NCI-H2081 treated with DMSO at 0.1 percent for 48 hours (cell line): ENCODE measurements at places on chromosomes 3 and 15.
A peak's percentile ranks its signal among the peaks of the same experiment; 100 is the strongest.

DNA sequence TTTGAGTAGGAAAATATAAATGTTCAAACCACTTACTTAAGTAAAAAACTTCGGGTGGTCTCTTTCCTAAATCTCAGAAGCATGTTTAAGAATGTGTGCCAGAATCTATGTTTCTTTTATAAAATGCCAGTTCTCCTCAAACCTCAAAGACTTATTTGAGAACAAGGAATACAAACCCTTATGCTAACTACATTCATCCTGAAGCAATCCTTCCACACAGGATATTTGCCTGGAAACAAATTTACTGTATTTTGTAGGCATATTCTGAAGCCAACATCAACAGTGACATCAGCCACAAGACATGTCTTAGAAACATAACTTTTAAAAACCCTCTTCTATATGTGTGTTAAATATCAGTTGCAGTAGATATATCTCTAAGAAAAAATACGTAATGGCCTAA lies 1077.0 kb downstream of the ROBO1 start:
- DNase-seq: no peak

GRCh38 chr3:82520846-82521245 lies 759.4 kb upstream of the GBE1 start:
- DNase-seq: no peak

DNA sequence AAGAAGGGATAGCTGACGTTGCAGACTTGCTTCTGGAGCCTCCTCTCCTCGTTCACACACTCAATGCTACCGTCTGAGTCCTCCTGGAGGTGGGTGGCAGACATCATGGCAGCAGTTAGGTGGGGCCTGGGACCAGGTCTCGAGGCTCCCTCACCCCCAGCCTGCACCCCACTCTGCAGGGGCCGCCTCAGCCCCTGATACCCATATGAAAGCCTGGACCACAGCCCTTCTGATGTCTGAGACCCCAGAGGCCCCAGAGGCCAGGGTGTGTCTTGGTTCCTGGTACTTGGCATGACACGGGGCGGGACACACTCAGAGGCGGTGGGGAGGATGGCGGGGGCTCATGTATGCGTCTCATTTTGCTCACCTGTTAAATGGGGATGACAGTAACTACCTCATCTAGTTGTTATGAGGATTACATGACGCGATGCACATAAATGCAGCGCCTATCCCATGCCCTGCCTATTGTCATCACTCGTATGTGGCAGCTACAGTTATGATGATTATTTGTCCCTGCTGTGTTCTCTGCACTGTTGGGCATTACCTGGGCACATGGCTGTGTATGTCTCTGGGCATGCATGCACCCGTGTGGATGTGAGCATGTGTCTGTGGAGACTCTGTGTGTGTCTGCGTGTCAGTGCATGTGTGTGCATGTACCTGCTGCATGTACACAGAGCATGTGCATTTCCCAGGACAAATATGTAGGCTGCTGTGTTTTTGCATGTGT lies 39.9 kb downstream of the FEM1B start:
- no peak for DNase-seq

- no peak for DNase-seq
Observed at GRCh38 chr3:141352262-141352984, 15.9 kb upstream of the ZBTB38 start.

DNA sequence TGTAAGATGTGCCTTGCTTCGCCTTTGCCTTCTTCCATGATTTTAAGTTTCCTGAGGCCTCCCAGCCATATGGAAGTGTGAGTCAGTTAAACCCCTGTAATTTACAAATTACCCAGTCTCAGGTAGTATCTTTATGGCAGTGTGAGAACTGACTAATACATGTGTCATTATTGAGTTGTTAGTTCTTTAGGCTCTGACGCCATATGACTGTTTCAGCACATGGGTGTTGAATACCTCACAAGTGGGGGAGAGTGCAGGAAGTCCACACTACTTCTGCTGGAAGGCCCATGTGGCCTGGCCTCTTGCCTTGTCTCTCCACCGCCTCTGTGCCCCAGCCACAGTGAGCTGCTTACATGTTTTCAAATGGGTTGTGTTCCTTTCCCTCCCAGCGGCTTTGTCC lies 28.5 kb downstream of the MFSD1 start:
- no peak for DNase-seq

DNA sequence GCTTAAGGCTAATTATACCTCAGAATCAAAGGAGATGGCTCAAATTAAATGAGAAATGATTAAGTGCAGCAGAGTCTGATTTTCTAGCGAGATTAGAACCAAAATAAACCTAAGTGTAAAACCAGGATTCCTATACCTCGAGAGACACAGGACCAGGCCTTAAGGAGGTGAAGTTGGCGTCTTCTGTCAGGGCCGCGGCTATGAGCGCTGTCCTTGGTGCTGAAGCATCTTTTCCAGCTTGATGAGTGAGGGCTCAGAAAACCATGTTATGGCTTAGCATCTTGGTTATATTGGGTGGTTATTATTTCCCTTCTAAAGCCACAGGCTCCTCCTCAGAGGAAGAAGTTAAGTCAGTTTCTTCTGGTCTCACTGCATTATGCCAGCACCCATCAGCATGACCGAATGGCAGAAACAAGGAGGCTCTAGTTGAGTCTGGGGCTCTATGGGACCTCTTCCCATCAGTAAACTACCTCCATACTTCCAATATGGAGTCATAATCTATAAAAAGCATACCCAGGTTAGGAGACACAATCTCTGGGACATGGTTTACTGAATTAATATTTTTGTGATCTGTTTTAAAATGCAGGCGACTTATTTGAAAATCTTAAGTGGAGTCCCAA lies 120.1 kb upstream of the NMNAT3 start:
- DNase-seq: no peak

GRCh38 chr3:55066551-55067047 lies 138.7 kb upstream of the LRTM1 start:
- no peak for DNase-seq

- no peak for DNase-seq
Observed at GRCh38 chr3:9071936-9072666, 108.8 kb upstream of the RAD18 start.

DNA sequence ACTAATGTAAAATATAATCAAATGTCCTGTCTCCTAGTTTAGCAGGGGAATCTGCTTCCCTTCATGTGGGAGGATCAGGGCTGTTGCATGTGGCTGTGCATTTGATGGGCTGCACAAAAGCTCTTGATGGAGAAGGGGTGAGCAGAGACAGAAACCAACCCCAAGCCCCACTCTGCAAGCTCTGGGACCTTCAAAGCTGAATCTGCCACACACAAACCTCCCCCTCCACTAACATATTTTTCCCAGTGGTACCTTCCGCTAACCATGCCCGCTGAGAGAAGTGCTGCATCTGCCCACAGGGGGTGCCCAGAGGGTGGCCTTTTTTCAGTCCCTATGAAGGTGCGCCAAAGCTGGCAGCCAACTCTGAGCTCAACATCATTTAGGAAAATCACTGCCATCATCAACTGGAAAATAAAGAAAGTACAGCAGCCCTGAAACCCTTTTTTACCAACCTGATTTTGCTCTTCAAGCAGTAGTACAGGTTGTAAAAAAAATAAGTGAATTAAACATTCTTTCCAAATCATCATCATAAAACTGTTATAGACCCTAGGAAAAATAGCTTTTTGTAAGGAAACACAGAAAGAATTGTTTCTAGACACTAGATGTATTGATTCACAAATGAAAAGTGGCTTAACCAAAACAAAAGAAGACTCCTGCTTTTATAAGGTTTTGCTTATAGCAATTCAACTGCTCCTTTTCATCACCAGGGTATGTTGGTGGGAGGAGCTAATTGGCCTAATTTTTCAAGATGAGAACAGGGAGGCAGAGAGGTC lies 97.0 kb downstream of the HHLA2 start:
- peak; percentile 32 for DNase-seq

GRCh38 chr3:31610700-31611275 lies 78.1 kb downstream of the STT3B start:
- DNase-seq: no peak

DNA sequence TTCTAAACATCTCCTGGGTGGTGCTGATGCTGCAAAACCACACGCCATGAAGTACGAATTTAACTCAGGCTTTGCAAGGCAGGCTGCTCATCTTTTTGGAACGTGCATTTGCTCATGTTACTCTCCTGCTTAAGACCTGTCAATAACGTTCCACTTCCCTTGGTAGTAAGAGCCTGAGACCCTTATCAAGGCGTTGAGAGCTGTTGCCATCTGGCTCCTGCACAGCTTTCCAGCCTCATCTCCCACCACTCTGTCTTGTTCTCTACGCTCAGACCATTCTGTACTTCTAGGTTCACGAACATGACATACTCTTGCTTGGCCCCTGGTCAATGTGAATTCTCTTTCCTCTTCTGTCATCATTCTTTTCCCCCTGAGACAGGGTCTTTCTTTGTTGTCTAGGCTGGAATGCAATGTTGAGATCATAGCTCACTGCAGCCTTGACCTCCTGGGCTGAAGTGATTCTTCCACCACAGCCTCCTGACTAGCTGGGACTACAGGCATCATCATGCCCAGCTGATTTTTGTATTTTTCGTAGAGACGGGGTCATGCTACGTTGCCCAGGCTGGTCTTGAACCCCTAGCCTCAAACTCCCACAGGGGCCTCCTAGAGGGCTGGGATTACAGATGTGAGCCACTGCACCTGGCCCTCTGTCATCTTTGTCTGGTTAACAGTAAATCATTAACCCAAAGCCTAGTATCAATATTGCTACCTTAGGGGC lies 202.8 kb downstream of the CADPS start:
- DNase-seq: no peak

DNA sequence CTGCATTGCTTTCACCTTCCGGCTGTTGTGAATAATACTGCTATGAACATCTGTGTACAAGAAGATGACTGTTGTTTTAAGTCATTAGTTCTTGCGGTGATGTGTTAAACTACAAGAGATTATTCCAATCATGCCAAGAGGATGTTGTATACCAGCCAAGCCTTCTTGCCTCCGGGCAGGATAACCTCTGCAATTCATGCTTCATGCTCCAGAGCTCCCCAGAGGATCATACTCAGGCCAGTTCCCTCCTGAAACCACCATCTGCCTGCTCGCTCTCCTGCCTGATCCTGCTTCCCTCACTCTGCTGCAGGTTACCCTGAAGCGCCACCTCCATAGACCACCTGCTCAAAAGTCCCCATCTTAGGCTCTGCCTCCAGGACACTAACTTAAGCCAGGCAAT lies 187.1 kb upstream of the PROK2 start:
- DNase-seq: no peak

DNA sequence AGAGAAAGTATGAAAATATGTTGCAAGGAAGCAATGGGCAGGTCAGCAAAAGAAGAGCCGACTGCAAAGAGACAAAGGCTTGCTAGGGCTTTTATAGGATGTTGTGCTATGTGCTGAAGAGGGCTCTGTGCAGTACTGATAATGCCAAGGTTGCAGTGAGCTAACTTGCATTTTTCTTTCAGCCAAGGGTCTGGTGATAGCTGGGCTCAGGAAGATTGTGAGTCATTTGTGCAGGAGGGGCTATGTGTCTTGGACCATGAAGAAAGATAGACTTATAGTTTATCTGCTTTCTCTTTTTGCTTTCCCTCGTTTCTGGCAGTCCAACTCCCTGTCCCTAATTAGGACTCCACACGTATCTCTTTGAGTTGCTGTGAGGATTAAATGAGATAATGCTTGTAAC lies 64.5 kb upstream of the LRIG1 start:
- no peak for DNase-seq

DNA sequence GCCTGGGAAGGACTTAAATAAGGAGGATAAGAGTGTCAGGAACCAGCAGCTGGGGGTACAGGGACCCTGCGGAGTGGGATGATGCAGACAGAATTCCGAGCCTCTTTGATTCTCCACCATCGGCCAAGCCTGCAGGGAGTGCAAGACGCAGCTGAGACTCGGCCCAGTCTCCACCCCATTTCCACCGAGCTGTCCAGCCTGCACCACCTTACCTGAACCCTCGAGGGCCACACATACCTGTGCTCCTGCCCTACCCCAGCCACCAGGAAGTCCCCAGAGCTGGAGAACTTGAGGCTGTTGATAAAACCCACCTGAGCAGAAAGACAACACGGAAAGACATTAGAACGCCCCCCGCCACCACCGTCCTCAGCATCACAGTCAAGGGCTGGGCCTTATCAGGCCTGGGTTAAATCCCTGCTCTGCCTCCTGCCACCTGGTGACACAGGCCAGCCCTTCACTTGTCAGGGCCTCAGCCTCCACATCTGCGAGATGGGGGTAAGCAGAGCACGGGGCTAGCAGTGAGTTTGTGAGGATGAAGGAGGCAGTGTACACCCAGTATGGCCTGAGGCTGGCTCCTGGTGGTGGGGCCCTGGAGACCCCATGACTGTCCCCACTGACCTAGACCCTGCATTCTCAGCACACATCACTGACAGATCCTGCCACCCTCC lies 8.1 kb downstream of the RRP9 start:
- no peak for DNase-seq

- DNase-seq: no peak
Observed at GRCh38 chr3:113166357-113166718, 45.0 kb upstream of the BOC start.

DNA sequence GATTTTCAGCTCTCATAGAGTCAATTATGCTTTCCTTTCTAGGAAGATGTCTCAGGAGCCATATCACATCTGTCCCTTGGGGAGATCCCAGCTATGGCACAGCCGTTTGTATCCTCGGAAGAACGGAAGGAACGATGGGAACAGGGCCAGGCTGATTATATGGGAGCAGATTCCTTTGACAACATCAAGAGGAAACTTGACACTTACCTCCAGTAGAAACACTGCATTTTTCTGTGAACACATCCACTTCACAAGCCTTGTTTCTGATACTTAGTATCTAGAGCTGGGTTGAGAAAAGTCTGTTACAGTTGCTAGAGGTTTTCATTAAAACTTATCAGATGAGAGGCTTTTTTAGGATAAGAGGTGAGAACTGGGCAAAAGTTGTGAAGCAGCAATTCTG lies 35.4 kb downstream of the GYG1 start:
- no peak for DNase-seq

DNA sequence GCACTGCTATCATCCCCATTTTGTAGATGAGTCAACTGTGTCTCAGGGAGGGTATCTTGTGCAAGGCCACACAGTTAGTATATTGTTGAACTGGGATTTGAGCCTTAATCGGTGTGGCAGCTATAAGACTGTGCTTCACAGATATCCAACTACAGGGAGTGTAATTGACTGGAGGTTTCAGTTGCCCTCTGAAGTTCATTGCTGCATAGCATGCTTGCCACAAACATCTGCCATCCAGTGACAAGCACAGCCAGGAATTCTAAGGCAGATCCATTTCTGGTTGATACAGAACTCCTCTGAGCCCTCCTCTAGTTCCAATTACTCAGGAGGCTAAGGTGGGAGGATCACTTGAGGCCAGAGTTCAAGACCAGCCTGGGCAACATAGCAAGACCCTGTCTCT lies 16.4 kb downstream of the FSD2 start:
- no peak for DNase-seq

GRCh38 chr15:87120555-87120954 lies 1040.9 kb downstream of the AGBL1 start:
- no peak for DNase-seq

- DNase-seq: no peak
Observed at GRCh38 chr3:39413691-39414420, 7.3 kb downstream of the RPSA start.
